Right lobe of liver (tissue), 6 donors: ENCODE measurements at places on chromosomes 1 and 21. TPM values are rescaled to one million over a fixed set of nuclear protein-coding genes. Genes with fewer than 3 reads are reported as not detected.

GRCh38 chr1:2925918-2926317, 95.3 kb upstream of the ACTRT2 start:
- no peak for DNase-seq

- no peak for DNase-seq
These were observed 3.5 kb upstream of the UTS2 start for GRCh38 chr1:7856345-7856744.

- no peak for DNase-seq
These were observed 45.5 kb downstream of the SNRPE start for GRCh38 chr1:203906932-203907331.

DNA sequence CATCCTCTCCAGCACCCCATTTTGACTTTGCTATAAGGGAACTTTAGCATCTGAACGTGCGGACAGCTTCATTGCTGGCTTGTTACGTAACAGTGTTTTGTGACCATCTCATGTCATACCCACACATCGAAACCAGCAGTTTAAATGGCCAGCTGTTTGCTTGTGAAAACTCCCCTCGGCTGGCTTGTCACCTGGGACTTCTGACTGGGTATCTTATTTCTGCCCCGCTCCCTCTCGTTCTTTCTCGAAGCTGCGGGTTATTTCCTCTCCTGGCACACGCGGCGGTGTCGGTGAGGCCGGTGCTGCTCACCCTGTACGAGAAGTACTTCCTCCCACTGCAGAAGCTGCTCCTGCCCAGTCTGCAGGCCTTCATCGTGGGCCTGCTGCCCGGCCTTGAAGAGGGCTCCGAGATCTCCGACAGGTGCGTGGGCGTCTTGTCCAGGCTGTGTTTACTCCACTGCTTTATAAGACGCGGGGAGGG, 43.5 kb downstream of the DOP1B start:
- DNase-seq = no peak

- no peak for DNase-seq
These were observed 195.2 kb upstream of the POU3F1 start for GRCh38 chr1:38241594-38242334.

DNA sequence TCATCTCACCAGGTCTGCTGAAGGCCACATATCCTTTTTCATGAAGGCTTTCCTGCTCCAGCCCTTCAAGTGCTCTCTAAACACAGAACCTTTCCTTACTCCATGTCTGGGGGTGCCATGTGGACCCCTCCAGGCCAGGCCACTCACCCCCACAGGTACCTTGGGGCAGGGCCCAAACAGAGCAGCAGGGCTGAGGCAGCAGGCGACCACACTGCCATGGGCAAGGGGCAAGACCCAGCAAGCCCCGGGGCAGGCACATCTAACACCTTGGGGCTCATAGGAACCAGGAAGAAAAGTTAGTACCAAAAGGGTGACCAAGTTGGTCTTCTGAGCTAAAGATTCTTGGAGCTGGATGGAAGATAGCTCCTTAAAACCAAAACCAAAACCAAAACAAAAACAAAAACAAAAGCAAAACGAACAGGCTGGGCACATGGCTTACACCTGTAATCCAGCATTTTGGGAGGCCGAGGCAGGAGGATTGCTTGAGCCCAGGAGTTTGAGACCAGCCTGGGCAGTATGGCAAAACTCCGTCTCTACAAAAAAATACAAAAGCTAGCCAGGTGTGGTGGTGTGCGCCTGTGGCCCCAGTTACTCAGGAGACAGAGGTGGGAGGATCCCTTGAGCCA, 63.7 kb downstream of the MRPL37 start:
- no peak for DNase-seq

GRCh38 chr1:224054611-224055010, 59.3 kb upstream of the FBXO28 start:
- DNase-seq = no peak

GRCh38 chr21:19523061-19523460, 1119.5 kb upstream of the TMPRSS15 start:
- no peak for DNase-seq

DNA sequence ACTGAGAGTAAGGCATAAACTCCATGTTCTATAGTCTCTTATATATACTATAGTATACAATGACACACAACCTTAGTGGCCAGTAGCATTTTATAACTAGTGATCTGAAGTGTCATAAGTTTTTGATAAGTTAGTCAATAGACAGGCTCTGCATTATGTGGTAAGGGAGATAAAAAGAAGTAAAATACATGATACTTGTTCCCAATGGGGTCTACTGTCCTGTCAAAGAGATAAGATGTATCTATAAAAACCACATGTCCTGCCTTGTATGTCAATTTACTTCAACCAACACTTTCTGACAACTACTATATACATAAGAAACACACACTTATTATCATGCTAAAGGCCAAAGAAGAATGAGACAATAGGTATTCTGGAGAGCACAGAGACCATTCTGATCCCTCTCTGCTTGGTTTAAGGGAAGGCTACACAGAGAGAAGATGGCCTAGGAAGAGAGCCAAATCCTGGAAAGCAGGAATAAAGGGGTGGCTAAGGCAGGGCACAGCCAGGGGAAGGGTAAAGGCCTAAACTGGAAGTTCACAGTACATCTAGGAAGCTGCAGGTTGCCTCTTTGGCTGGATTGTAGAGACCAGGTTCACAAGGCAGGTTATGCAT, 91.4 kb downstream of the LYST start:
- no peak for DNase-seq

DNA sequence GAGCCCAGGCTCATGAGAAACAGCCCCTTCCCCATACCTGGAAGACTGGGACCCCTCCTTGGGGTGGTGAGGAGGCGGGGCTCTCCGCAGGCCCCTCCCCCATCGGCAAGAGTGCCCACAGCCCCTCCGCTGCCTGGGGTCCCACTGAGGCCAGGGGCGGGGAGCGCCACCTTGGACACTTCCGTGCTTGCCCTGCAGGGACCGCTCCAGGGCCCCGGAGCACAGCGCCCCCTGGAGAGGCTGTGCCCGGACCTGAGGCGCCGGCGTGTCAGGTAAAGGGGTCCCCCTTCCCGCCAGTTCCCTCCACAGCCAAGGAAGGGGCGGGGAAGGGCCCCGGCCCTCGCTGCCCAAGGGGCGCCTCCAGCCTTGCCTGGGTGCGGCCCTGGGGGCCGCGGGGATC, 21.5 kb downstream of the INAVA start:
- DNase-seq = no peak

GRCh38 chr1:10773376-10773775, 23.1 kb downstream of the CASZ1 start:
- DNase-seq = peak; percentile 39

- no peak for DNase-seq
These were observed 24.7 kb downstream of the RPS6KC1 start for GRCh38 chr1:213075725-213076124.

DNA sequence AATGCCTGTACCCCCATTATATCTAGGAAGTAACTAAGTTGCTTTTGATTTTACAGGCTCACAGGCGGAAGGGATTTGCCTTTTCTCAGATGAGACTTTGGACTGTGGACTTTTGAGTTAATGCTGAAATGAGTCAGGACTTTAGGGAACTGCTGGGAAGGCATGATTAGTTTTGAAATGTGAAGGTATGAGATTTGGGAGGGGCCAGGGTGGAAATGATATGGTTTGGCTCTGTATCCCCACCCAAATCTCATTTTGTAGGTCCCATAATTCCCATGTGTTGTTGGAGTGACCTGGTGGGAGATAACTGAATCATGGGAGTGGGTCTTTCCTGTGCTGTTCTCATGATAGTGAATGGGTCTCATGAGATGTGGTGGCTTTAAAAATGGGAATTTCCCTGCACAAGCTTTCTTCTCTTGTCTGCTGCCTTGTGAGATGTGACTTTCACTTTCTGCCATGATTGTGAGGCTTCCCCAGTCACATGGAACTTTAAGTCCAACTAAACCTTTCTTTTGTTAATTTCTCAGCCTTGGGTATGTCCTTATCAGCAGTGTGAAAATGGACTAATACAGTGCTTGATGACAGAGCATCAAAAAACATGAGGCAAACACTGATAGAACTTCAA, 1119.5 kb downstream of the PLA2G4A start:
- DNase-seq = no peak

DNA sequence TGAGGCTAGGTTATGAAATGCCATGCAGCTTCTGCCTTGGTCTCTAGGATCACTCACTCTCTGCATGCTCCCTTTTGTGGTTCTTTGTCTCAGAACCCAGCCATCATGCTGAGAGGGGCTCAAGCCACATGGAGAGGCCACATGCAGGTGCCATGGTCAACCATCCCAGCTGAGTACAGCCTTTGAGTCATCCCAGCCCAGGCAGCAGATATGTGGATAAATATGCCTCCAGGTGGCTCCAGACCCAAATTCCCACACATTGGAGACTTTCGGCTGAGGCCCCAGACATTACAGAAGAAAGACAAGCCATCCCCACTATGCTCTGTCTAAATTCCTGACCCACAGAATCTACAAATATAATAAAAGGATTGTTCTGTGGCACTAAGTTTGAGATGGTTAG, 102.0 kb downstream of the LHX9 start:
- DNase-seq = no peak

- no peak for DNase-seq
These were observed 94.0 kb downstream of the DPYD start for GRCh38 chr1:97826820-97827219.

DNA sequence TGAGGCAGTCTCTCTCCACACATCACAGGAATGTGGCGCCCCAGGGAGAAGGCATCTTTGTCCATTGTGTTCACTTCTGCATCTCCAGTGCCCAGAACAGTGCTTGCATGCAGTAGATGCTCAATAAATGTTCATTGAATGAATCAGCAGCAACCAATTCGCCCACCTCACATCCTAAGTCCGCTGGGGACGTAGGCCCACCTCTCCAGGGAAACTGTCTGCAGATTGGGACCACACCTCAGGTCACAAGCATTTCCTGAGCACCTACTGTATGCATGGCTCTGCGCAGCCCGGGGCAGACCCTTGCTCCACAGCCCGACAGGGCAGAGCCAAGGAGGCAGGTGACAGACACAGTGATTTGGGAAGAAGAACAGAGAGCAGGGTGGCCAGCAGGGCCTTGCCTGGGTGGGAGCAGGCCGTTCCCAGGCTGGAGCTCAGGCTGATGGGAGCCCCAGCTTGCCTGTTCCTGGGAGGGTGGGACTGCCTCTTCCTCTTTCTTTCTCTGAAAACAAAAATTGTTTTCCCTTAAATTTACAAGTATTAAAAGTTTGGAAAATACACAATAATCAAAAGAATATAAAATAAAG, 25.8 kb upstream of the RUNX3 start:
- no peak for DNase-seq

DNA sequence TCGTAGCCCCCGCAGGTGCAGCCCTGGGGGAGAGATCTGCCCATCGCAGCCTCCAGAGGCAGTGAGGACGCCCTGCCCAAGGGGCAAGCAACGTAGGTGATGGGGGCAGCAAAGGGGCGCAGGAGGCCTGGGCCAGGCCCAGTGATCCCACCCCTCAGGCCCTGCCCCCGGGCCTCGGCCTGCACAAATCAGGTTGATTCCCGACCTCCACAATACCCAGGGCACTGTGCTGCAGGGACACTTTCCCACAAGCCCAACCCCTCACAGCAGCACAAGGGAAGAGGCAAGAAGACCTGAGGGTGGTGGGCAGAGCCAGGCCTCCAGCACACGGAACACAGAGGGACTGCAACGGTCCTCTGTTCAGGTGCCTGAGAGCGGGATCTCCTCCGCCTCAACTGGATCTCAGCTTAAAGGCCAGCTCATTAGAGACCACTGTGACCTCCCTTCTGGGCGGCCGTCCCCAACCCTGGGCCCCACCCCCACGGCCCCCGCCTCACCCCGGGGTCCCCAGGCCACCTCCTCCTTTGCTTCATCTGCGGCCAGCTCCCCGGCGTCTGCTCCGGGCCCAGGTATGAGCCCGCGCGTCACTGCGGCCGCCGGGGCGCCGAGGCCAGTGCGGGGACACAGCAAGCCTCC, 812 bp upstream of the ARF1 start:
- DNase-seq = peak; percentile 63

DNA sequence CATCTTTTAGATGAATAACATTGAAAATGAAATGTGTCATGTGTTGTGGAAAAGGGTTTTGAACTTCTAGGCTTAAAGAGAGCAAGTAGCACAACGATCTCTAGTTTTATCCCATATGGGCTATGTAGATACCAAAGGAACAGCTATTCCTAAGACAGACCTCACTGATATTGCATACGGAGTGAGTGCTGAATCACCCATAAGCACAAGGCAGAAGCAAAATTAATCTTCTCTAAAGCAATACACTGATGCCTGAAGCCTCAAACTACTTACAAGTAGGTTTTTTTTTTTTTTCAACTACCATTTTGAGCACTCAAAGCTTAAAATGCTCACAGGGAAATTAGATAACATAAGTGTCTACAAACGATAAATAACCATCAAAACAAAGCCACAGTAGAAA, 5.0 kb upstream of the KMO start:
- DNase-seq = no peak

DNA sequence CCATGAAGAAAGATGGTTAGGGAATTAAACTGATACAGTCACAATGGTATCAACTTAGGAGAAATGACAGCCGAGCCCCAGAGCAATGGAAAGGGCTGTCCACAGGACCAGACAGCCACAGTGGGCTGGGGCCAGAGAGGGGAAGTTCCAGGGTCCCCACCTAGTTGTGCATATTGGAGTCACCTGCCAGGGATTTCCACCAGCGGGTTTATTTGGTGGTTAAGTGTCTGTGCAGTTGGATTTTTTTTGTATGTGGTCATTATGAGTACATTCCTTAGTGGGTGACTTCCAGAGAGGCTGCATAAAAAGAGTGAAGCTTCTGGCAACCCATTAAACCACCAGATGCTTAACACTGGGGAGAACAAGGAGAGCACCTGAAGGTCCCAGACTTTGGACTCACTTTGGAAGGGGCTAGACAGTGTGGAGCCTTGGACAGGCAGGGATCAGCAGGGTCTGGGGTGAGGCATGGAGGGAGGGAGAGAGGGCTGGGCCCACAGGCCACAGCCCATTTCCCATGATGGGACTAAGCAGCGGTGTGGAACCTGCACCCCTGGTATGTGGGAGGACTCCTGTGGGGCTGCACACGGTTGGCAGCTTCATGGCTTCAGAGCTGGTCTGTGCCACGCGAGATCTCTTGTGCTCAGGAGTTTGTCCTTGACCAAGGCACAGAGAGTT, 7.8 kb upstream of the PTTG1IP start:
- DNase-seq = peak; percentile 26

GRCh38 chr21:23356905-23357304, 2250.4 kb downstream of the MRPL39 start:
- DNase-seq = no peak

GRCh38 chr1:110150330-110151174, at the start of gene SLC6A17:
Gene SLC6A17, plus strand, starts transcription at chr1:110150494. Its CDS starts 16,436 bp downstream, at chr1:110166930.
- DNase-seq = no peak

Gene FMOD
- total RNA-seq = 9.0 TPM

Gene SPSB1
- total RNA-seq = 121 TPM

Gene BMP8A
- total RNA-seq = not detected

Gene LCK
- 1.7 TPM for total RNA-seq

Gene LCE6A
- not detected for total RNA-seq

Gene PTPRC
- 26.4 TPM for total RNA-seq

Gene ERVH48-1
- not detected for total RNA-seq

Gene TNFRSF18
- total RNA-seq = 0.24 TPM

Gene TESK2
- 5.5 TPM for total RNA-seq

Gene HOOK1
- total RNA-seq = 29.7 TPM

Gene CLCA1
- total RNA-seq = not detected

Gene CLCA4
- total RNA-seq = not detected
